ENCODE measurements at places on chromosomes 4 and X. TPM values are rescaled to one million over a fixed set of nuclear protein-coding genes. Genes with fewer than 3 reads are reported as not detected.
A peak's percentile ranks its signal among the peaks of the same experiment; 100 is the strongest.

NWD2 gene
- polyA plus RNA-seq = not detected

GRCh38 chr4:71593311-71593710 is 190.6 kb downstream of the GC start:
- H3K4me3 ChIP-seq = no peak overlapping the region
- no peaks in the 10 kb centered on the region for H3K4me1 ChIP-seq
- H3K27me3 ChIP-seq = no peaks in the 10 kb centered on the region

DNA sequence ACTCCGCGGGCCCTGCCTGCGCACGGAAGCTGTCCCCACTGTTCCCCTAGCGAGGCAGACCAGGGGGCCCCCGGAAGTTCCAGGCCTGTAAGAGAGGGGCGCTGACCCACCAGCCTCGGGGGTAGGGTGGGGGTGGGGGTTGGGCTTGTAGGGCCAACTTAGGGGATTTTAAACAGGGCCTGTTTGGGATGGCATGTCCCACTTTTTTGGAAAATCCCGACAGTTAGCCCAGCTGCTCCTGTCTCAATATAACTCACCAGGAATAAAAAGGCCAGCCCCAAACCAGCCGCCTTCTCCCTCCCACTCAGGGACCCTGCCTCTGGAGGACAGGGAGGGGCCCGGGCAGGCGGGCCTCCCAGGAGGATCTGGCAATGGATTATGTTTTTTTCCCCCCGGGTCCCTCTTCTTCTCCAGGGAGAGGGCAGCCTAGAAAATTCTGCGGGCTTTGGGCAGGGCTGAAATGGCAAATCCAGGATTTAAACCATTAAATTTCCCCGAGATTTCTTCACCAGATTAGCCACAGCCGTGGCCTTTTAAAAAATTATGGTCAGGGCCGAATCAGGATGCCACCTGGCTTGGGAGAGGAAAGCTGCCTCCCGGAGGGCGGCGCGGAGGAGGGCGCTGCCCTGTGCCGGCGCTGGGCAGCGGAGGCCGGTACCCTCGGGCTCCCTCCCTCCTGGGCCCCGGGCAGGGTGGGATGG is 957 bp downstream of the PPP2R2C start:
- no peaks in the 10 kb centered on the region for H3K36me3 ChIP-seq
- no peak overlapping the region for H3K4me3 ChIP-seq
- H3K27ac ChIP-seq = no peak overlapping the region
- DNase-seq = no peak
- H3K4me1 ChIP-seq = no peaks in the 10 kb centered on the region
- peaks cover 13% of the 10 kb centered on the region for H3K27me3 ChIP-seq

DNA sequence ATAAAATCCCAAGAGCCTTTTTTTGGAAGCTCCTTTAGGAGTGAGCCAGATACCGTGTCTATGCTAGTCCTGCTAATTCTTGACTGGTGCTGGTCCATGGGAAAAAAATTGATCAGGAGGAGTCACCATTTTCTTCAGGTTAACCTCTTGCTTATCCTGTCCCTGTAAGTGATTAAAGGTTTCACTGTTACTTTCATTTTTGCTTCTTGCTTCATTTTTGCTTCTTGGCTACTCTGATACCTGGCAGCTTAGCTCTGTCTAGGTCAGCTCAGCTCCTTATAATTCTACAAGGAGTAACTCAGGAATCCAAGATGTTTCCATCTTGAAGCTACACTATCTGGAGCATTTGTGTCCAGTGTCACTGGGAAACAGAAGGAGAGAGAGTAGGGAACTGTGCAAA is 45.7 kb downstream of the AFM start:
- no peak for DNase-seq
- H3K4me3 ChIP-seq = no peak overlapping the region
- H3K27ac ChIP-seq = no peak overlapping the region
- H3K36me3 ChIP-seq = no peaks in the 10 kb centered on the region
- H3K27me3 ChIP-seq = no peaks in the 10 kb centered on the region

DNA sequence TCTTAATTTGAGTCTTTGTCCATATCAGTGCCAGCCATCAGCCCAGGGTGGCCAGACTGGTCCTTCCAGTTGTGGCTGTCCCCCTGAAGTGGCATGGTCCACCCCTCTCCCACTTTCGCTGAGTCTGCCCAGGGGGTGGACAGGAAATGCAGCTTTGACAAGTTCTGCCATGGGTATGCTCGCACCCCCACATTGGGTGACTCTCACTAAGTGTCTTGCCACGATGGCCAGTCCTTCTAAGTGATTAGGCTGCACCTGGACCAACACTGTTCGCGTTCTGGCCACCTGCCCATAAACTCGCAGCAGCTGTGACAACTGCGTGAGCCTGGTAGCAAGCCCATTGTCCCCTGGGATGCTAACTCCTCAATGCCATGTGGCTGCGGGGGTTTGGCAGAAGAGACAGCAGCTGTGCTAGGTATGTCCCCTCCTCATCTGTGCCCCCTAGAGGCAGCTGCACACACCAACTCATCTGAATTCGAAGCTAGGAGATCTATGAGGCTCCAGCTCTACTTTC is 10.0 kb upstream of the LNX1 start:
- H3K27me3 ChIP-seq = no peaks in the 10 kb centered on the region
- H3K4me1 ChIP-seq = no peaks in the 10 kb centered on the region
- no peak overlapping the region for H3K27ac ChIP-seq
- no peak overlapping the region for H3K4me3 ChIP-seq
- no peaks in the 10 kb centered on the region for H3K36me3 ChIP-seq

GRCh38 chr4:171667906-171668305 is 145.3 kb upstream of the GALNTL6 start:
- no peak overlapping the region for H3K27ac ChIP-seq
- H3K4me3 ChIP-seq = no peak overlapping the region
- no peaks in the 10 kb centered on the region for H3K36me3 ChIP-seq
- H3K27me3 ChIP-seq = no peaks in the 10 kb centered on the region
- no peaks in the 10 kb centered on the region for H3K4me1 ChIP-seq

PRICKLE3 gene
- 5.4 TPM for polyA plus RNA-seq

GRCh38 chrX:32987142-32987541 is 224.2 kb downstream of the DMD start:
- no peak overlapping the region for H3K4me3 ChIP-seq
- H3K36me3 ChIP-seq = no peaks in the 10 kb centered on the region
- no peak for DNase-seq
- H3K27me3 ChIP-seq = no peaks in the 10 kb centered on the region
- H3K27ac ChIP-seq = no peak overlapping the region
- no peaks in the 10 kb centered on the region for H3K4me1 ChIP-seq

DNA sequence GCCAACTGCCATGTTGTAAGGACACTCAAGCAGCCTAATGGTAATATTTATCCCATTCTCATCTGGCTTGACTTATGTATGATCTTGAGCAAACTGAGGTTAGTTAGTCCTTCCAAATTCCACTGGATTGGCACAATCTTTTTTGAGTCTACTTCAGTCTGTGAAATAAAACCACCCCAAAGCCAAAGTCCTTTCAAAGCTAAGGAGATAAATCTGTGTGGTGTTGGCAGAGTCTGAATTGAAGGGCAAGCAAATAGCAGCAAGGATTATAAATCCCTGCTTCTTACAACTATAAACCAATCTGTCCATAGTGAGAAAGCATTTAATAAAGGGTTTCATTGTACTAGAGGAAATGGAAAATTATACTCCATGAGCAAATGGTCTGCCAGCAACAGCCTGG is 233.9 kb upstream of the GLRA2 start:
- H3K4me3 ChIP-seq = no peak overlapping the region
- no peaks in the 10 kb centered on the region for H3K27me3 ChIP-seq
- no peak for DNase-seq

CXCL8 gene
- polyA plus RNA-seq = 328 TPM

CT45A3 gene
- polyA plus RNA-seq = not detected

AFM gene
- polyA plus RNA-seq = not detected

DNA sequence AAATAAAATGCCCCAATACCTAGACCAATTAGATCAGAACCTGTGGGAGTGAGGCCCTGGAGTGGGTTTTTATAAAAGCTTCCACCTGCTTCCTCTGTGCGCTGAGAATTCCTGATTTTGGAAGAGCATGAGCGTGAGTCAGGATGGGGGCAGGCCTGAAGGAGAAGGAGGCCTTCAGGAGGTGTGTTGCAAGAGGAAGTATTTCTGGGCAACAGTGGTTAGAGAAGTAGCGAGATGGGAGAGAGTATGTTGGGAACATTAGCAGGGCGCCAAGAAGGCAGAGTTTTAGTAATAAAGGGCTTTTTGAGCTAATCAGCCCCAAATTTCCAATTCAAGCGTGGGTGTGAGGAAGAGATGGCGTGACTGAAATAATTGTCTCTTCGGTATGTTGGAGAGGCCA is 349.8 kb downstream of the UNC5C start:
- H3K4me3 ChIP-seq = peak overlapping the region; percentile 1
- DNase-seq = peak; percentile 11
- H3K36me3 ChIP-seq = no peaks in the 10 kb centered on the region
- H3K4me1 ChIP-seq = peaks cover 7% of the 10 kb centered on the region
- no peak overlapping the region for H3K27ac ChIP-seq

GRCh38 chr4:7144374-7145290 is 47.7 kb upstream of the SORCS2 start:
- H3K4me1 ChIP-seq = no peaks in the 10 kb centered on the region
- H3K4me3 ChIP-seq = no peak overlapping the region
- no peak overlapping the region for H3K27ac ChIP-seq
- no peaks in the 10 kb centered on the region for H3K36me3 ChIP-seq

- no peak for DNase-seq
- no peaks in the 10 kb centered on the region for H3K36me3 ChIP-seq
- H3K4me3 ChIP-seq = no peak overlapping the region
- H3K27ac ChIP-seq = no peak overlapping the region
- H3K27me3 ChIP-seq = no peaks in the 10 kb centered on the region
Observed at GRCh38 chr4:37670249-37670648, 15.9 kb downstream of the RELL1 start.

JCHAIN gene
- polyA plus RNA-seq = 1.9 TPM

ADGRG2 gene
- not detected for polyA plus RNA-seq

GRCh38 chr4:74133786-74134499 is 24.0 kb upstream of the MTHFD2L start:
- peak; percentile 77 for DNase-seq
- H3K27me3 ChIP-seq = no peaks in the 10 kb centered on the region
- H3K36me3 ChIP-seq = no peaks in the 10 kb centered on the region

ALB gene
- not detected for polyA plus RNA-seq

GRCh38 chr4:39502019-39502663 is 25.1 kb downstream of the UGDH start:
- H3K4me3 ChIP-seq = no peak overlapping the region
- no peak overlapping the region for H3K27ac ChIP-seq
- H3K27me3 ChIP-seq = no peaks in the 10 kb centered on the region
- H3K4me1 ChIP-seq = no peaks in the 10 kb centered on the region
- peaks cover 59% of the 10 kb centered on the region for H3K36me3 ChIP-seq

DNA sequence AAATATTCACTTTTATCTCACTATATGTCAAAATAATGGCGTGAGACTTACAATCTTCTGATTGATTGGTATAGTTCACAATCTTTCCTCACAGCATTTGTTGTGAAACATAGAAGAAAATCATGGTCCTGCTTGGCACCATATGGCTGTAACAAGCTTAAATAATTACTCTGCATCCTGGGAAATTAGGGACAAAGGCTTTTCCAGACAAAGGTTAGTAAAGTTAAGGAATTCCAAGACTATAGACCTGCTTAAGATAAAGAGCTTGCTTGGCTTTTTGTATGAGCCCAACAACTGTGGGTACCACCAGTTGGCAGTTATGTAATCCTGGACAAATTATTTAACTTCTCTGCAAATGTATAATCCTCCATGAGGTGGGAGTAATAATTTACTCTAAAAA is 3.4 kb upstream of the PCDH18 start:
- H3K27ac ChIP-seq = no peak overlapping the region
- no peaks in the 10 kb centered on the region for H3K36me3 ChIP-seq
- DNase-seq = no peak
- no peaks in the 10 kb centered on the region for H3K27me3 ChIP-seq
- H3K4me1 ChIP-seq = no peaks in the 10 kb centered on the region
- H3K4me3 ChIP-seq = no peak overlapping the region

GRCh38 chr4:108919226-108919893 is 156.5 kb upstream of the ETNPPL start:
- no peak for DNase-seq
- H3K27me3 ChIP-seq = no peaks in the 10 kb centered on the region
- H3K4me1 ChIP-seq = peaks cover 3% of the 10 kb centered on the region
- H3K4me3 ChIP-seq = no peak overlapping the region
- no peak overlapping the region for H3K27ac ChIP-seq

WNK3 gene
- not detected for polyA plus RNA-seq

DNA sequence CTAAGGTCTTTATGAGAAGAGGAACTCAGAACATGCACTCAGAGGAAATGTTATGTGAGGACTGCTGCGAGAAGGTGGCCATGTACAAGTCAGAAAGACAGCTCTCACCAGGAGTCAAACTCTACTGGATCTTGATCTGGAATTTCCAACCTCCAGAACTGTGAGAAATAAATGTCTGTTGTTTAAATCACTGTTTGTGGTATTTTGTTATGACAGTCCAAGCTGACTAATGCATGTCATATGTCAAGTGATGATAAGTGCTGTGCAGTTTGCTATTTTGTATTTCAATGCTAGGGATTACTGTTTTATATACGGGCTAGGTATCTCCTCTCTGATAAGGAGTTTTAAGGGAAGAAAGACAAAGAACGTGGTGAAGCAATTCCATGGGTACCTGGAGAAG is 162.3 kb downstream of the CPEB2 start:
- H3K36me3 ChIP-seq = no peaks in the 10 kb centered on the region
- H3K27me3 ChIP-seq = no peaks in the 10 kb centered on the region
- no peak overlapping the region for H3K27ac ChIP-seq
- no peak overlapping the region for H3K4me3 ChIP-seq
- DNase-seq = no peak

- H3K4me3 ChIP-seq = no peak overlapping the region
- DNase-seq = no peak
- H3K27me3 ChIP-seq = no peaks in the 10 kb centered on the region
- H3K4me1 ChIP-seq = no peaks in the 10 kb centered on the region
Observed at GRCh38 chrX:9899640-9900111, 67.5 kb upstream of the CLDN34 start.

- H3K4me3 ChIP-seq = no peak overlapping the region
- H3K27me3 ChIP-seq = no peaks in the 10 kb centered on the region
- H3K4me1 ChIP-seq = no peaks in the 10 kb centered on the region
- H3K27ac ChIP-seq = no peak overlapping the region
- H3K36me3 ChIP-seq = no peaks in the 10 kb centered on the region
Observed at GRCh38 chr4:85166318-85166717, 199.8 kb upstream of the WDFY3 start.

- H3K36me3 ChIP-seq = no peaks in the 10 kb centered on the region
- DNase-seq = no peak
- H3K4me1 ChIP-seq = no peaks in the 10 kb centered on the region
- H3K27me3 ChIP-seq = no peaks in the 10 kb centered on the region
- no peak overlapping the region for H3K27ac ChIP-seq
Observed at GRCh38 chrX:40298069-40298468, 200.3 kb upstream of the BCOR start.

DNA sequence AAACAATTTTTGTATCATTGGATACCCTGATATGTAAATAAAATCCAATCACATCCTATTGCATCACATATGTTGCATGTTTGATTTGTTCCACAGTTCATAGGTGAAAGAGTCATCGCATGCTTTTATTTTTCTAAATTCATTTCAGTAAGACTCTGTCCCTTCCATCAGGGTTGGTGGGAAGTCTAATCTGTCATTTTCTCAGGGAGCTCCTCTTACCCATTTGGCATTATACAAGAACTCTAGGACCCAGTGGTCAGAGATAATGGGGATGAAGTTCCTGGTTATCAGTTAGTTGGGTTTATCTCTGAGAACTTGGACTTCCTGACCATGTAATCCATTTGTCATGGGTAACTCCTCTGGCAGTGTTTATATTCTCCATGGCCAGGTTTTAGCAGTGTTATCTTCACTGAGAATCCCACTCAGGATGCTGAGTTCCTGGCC is 227.1 kb upstream of the JADE1 start:
- no peaks in the 10 kb centered on the region for H3K4me1 ChIP-seq
- H3K27me3 ChIP-seq = no peaks in the 10 kb centered on the region
- DNase-seq = no peak
- no peak overlapping the region for H3K27ac ChIP-seq
- H3K4me3 ChIP-seq = no peak overlapping the region
